ENCODE measurements at places on chromosomes 2 and 18.
A peak's percentile ranks its signal among the peaks of the same experiment; 100 is the strongest.

DNA sequence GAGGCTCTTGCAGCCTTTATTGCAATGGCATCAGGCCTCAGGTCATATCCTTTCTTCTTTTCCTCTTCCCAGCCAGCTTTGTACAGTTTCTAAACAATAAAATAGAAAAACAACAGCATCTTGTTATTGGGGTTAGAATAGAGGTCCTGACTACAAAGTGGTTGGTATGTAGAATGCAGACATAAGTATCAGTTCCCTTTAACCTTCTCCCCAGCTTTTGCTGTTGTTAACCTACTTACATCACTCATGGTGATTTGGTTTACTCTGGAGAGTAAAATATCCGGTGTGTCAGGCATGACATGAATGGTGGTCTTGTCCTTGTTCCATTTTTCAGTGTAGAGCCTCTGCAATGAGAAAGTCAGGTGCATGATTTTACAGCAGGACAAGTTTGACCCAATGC lies 69.8 kb downstream of the NEB start:
- no peak for DNase-seq

GRCh38 chr2:8536686-8537561 lies 144.9 kb upstream of the ID2 start:
- no peak for DNase-seq

- no peak for DNase-seq
Observed at GRCh38 chr2:185006481-185006880, 408.2 kb downstream of the ZNF804A start.

- no peak for DNase-seq
Observed at GRCh38 chr2:42874949-42875801, 82.8 kb upstream of the HAAO start.

DNA sequence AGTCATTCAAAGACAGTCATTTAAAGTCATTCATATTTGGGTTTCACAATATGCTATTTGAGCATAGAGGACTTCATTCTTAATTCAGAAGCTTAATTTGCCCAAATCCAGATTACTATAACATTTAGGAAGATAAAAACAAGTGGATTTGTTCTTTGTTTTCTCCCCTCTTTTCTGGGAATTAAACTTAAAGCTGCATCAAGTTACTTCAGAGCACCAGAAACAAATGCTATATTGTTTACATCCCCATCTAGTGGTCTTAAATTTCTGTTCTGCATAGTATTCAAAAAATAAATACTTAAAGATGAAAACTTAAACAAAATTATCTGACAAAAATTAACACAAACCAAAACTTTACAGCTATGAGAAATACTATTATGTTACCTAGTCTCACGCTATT lies 34.7 kb upstream of the MARCHF7 start:
- DNase-seq, result no peak

GRCh38 chr18:28248653-28249052 lies 71.7 kb upstream of the CDH2 start:
- no peak for DNase-seq

DNA sequence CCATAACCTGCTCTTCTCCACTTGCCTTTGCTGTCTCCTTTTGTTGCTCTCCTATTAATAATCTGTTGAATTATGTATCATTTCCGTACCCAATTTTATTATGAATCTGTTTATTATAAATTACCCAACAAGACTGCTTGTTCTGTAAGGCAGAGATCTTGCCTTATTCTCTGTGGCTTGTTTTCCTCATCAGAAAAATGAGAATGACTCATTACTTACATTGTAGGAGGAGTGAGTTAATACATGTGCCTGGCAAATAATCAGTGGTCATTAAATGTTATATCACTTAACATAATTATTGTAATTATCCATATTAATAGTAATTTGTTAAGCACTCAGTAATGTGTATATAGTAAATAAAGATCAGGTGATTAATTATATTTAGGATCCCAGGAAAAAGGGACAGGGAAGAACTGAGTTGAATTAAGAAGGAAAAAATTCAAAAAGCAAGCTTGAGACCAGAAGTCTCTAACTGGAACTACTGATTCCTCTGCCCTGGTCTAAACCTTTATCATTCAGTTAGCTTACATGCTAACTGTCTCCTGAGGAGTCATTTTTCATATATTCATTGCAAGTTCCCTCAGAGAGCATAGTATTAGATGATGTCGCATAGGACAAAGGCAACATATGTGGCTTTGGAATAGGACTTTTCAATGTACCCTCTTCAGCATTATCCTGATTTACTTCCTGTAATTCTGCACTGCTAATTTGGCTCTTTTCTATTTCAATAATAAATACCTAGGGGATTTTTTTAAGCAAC lies 335.7 kb downstream of the GALNT13 start:
- DNase-seq, result no peak

DNA sequence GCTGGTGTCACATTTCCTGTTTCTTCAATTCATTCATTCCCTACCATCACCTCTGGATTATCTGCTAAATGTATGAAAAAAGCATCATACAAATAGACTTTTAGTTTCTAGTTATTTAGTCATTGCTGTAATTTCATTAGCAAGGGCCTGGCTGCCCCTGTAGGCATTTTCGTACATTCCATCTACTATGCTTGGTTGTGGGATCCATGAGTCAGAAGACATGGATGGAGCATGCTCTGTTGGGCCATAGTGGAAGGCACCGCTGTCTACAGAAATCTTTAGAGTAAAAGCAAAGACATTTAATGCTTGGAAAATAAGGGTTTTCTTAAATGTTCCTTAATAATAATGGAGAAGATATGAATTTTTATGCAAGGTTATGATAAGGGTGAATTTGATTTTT lies 324.8 kb upstream of the MEIS1 start:
- DNase-seq, result no peak

GRCh38 chr2:71779774-71780105 lies 326.4 kb downstream of the DYSF start:
- DNase-seq, result no peak

GRCh38 chr18:22688877-22689496 lies 244.1 kb upstream of the RBBP8 start:
- DNase-seq, result no peak

- DNase-seq, result no peak
Observed at GRCh38 chr2:238313289-238313990, 6.9 kb upstream of the TRAF3IP1 start.

DNA sequence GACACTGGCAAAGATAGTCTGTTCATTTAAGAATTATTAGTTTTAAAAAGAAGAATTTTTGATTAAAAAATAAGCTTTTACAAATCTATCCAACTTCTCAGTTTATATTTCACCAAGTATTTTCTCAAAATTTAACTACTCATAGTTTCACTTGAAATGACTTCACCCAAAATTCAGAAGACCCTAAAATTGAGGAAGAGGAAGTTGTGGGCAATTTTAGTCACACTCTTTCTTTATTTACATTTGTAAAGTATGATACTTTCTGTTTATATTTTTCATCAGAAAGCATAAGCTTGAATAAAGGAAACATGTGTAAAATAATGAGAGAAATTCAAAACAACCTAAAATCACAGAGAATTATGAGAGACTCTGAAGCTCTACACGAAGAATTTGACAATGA lies 278.8 kb upstream of the MEIS1 start:
- peak; percentile 12 for DNase-seq

DNA sequence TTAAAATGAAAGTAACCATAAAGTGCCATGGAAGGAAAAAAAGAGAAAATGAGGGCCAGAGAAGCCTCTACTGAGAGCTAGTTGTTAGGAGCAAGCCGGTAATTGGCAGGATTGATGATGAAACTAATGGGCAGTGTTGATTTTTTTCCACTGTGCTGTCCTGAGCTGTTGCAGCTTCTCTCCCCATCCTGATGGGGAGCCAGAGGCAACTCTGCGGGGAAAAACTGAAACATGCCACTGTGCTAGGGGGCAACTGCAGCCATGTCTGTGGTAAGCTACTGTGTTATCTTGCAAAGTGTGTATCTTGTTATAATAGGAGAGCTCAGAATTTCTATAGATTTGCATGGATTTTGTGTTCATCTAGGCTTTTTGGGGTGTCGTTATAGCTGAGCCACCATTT lies 487.9 kb downstream of the STK39 start:
- DNase-seq, result no peak

DNA sequence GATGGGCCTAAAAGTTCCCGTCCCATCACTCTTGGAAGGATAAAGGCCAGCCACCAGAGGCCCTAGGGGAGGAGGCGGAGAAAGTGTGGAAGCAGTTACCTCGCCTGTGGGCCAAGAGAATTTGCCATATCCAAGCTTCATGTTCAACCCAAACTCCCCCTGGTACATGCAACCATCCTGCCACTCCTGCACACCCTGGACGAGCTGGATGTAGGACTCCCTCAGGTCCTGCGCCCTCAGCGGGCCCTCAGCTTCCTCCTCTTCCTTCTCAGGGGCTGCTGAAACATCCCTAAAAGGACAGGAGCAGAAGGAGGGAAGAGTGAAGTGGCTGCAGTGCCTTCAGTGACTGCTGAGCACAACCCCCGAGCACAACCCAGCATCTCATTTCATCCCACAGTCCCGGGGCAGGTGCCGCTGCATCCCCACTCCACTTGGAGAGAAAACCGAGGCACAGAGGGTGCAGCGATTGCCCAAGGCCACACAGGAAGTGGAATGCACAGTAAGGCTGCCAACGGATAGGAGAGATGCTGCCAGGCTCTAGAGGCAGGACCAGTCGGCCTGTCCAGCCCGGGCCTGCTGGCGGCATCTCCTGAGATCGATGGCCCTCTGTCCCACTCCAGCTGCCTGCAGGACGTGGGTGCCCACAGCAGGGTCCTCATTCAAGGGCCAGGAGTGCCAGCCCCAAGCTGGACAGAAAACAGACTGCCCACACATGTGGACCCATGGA lies 2.9 kb downstream of the ANKMY1 start:
- no peak for DNase-seq

- no peak for DNase-seq
Observed at GRCh38 chr2:40287195-40287594, 164.7 kb downstream of the SLC8A1 start.

DNA sequence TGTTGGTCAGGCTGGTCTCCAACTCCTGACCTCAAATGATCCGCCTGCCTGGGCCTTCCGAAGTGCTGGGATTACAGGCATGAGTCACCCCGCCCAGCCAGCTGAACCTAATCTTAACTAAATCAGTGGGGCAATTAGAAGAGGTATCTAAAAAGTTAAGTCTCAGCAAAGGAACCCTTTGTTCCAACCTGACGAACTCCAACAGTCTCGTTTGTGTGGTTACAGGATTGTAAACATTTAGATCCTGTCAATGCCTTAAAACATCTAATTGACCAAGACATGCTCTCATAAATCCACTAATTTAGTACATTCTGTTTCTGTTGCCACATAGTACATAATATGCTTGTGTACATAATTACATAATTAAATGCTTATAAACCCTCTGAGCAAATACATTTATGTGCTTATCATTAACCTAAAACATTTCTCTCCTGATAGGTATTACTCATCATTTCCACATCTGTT lies 31.1 kb upstream of the STK39 start:
- DNase-seq, result no peak

DNA sequence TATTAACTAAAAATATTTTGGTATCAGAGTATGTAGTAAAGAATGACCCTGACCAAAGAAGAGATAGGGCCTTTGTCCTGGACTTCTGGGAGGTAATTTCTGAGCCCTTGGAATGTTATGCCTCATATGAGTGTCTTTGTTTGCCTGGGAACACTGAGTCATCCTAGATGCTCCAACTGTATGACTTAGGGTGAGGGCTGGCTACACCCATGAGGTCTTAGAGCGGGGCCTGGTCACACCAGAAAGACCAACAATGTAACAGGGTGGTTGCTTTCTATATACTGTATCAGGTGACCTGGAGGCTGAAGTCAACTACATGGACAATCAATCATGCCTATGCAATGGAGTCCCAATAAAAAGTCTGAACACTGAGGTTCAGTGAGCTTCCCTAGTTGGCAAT lies 253.1 kb downstream of the MBD2 start:
- no peak for DNase-seq

DNA sequence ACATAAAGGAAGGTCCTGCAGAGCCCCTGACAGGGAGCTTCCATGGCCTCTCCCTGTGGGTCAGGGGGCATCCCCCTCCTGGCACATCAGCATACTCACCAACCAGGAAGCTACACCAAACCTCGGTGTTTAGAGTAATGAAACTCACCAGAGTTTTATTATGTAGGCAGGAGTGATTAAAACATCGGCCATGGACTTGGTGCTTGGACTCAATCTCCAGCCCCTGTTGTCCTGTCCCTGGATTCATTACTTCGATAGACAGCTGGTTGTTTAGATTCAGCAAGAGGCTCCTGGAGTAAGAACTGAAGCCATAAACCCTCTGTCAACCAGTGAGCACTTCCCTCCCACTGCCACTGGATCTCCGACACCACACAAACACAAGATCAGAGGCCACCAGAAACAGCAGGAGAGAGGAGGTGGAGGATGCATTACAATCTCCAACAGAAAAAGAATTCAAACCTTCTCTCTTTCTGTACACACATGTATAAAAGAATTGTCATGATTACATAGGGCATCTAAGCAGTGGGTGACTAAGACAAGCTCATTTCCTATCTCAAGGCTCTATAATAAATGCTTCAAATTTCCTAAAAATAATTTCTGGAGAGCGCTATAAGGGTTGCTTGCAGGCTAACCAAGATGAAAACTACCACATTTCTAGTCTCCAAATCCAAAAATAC lies 27.2 kb downstream of the TBC1D8 start:
- DNase-seq, result no peak

DNA sequence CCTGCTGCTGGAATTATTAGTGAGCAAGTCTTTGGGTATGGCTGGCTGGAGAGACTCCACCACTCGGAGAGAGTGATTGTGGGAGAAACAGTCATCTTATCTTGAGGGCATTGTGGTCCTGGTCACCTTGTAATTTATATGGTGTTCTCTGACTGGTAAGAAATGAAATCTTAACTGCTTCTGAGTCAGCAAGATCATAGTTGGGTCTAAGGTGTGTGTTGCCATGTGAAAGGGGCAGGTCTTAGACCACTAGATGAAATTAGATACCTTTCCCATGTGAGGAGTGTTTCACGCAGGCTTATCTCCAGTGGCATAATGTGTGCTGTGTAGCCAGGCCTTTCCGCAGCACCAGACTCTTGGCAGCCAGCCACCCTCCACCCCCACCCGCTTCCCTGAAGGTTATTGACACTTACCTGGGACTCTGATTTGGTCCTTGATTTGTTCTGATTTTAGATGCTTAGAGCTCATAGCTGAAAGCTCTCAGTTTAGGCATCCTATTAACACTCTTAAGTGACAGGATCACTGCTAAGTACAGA lies 7.7 kb downstream of the MAPRE3 start:
- no peak for DNase-seq

- DNase-seq, result no peak
Observed at GRCh38 chr18:55695091-55695490, 107.1 kb upstream of the TCF4 start.

DNA sequence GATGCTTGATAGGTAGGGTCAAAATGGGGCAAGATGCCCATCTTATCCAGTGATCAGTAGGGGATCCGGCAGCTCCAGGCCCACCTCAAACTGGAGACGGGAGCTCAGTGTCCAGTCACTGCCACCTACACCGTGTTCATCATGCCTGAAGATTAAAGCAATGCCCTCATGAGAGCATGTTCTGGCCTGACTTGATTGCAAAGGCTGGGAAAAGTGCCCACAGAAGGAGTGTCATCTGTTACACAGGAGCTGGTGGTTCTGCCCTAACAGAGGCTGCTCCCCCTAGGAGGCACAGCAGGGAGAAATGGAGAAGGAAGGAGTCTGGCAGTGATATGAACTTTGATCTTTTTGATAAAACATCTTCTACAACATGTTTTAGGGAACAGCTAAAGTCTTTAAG lies 92.3 kb downstream of the CCBE1 start:
- DNase-seq, result no peak

GRCh38 chr2:158179660-158180059 lies 78.0 kb downstream of the UPP2 start:
- no peak for DNase-seq

- DNase-seq, result no peak
Observed at GRCh38 chr2:121483846-121484245, 46.8 kb upstream of the RNU4ATAC start.
